ENCODE measurements at places on chromosomes 4 and X.
A peak's percentile ranks its signal among the peaks of the same experiment; 100 is the strongest.

DNA sequence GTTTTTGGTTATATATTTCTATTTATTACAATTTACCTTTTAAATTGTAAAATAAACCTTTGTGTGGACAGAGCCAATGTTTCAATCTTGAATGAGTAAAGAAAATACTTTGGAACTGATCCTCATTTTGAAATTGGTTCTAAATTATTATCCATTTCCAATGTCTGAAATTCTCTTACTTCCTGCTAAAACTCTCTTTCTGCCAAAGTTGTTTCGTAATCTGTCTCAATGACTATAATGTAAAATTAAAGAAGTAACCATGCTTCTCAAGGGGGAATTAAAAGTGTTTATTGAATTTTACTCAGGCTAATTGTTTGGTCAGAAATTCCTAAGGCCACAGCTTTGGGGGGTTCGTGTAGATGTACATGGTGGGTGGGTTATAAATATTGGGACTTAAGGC, 34.8 kb downstream of the YIPF6 start:
- DNase-seq: no peak

GRCh38 chrX:17737710-17737985, 355 bp downstream of the SCML1 start:
- no peak for DNase-seq

DNA sequence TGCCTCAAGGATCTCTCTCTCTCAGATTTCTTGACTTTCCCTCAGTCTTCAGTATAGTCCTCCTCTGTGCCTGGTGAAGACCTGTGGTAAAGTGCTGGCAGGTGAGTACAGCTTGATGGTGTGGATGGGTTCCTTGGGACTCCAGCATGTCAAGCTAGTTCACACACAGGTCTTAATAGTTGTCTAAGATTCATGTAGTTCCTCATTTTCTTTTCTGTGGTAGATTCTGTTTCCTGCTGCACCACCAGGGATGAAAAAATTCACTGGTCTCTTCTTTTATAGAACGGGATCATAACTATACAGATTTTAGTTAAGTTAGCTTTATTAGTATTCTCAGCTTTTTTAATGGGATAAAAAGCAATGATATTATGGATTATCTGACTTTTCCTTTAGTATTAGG, 32.5 kb upstream of the PAQR3 start:
- no peak for DNase-seq

- DNase-seq: peak; percentile 58
Observed at GRCh38 chr4:95165926-95166524, 382.7 kb downstream of the UNC5C start.

- DNase-seq: no peak
Observed at GRCh38 chr4:176432811-176433540, 113.2 kb downstream of the SPCS3 start.

- DNase-seq: no peak
Observed at GRCh38 chrX:40947276-40947675, 138.0 kb upstream of the USP9X start.

GRCh38 chrX:109859651-109860050, 126.6 kb upstream of the ACSL4 start:
- no peak for DNase-seq

DNA sequence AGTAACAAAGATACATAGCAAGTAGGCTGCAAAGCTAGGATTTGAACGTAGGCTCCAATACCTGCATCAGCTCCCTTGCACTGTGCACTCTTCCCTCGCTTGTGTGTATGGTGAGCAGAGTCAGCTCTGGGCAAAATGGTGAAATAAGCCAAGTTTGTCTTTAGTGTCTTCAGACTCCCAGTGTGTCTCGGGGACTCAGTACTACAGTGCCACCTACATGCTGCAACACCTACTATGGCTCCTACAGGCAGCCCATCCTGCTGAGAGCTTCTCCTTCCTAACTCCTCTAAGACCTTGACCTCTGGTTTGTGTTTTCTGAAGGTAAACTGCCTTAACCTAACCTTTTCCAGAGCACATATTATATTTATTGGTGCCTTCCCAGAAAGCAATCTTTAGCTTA, 42.5 kb downstream of the RTL9 start:
- DNase-seq: no peak

DNA sequence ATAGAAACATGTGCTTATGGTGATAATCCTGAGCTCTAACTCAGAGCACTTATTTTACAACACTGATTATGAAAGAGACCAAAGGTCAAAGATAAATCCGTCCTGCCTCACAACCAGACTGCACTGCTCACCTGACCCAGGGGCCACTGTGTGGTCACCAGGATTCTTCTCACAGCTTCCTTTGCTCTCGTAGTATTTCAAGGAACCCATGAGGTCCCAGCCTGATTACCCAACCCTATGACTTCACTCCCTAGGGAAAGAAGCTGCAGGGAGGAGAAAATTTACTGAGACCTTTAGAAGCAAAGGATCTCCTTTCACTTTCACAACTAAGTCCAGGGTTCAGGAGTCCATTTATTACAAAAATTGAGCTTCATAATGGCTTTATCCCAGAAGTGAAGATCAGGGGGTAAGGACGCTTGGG, 9.6 kb downstream of the SLC25A5 start:
- DNase-seq: no peak

GRCh38 chr4:147586637-147587036, 30.6 kb upstream of the TMEM184C start:
- DNase-seq: no peak

- DNase-seq: no peak
Observed at GRCh38 chr4:7768736-7769135, 170.9 kb downstream of the AFAP1 start.

- DNase-seq: no peak
Observed at GRCh38 chr4:31107362-31107761, 387.2 kb downstream of the PCDH7 start.

DNA sequence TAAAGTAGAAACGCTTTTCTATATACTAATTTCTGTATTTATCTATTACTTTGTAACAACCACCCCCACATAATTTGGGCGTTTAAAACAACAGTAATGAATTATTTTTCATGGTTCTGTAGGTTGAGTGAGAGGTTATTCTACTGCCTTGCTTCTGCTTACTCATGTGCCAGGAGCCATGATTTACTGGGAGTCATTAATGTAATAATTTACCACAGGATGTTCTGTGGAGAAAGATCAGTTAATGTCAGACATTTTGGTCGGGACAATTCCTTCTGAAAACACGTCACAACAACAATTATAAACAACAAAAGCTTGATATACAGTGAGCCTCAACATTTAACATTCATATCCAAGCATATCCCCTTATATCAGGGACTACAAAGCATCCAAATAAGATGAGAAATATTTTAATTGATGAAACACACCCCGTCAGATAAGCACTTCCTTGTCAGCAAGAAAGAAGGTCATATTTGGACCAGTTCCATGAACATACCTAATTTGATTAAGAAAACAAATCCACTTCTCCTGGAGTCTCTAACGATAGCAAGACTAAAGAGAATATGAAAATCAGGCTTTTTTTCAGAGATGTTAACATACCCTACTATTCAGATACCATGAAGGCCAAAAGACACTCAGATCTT, 238.5 kb downstream of the PRDM5 start:
- no peak for DNase-seq

GRCh38 chr4:101593666-101594065, 196.9 kb upstream of the BANK1 start:
- no peak for DNase-seq

DNA sequence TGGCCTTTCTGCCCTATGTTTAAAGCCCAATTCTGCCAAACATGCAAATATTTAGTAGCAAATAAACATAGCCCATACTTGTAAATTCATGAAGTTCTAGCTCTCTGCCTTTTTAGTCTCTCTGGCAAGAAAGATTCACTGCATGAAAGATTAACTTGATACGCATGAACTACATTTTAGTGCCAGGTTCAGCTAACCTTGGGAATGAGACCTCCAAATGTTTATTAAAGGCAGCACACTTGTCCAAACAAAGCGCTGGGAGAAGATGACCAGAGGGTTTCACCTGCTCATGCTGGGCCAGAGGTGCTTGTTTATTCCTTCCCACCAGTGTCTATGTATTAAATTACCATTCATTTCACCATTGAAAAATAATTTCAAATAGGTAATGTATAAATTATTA, 44.5 kb upstream of the IL1RAPL1 start:
- DNase-seq: no peak

- no peak for DNase-seq
Observed at GRCh38 chr4:61152433-61152832, 47.7 kb upstream of the ADGRL3 start.

DNA sequence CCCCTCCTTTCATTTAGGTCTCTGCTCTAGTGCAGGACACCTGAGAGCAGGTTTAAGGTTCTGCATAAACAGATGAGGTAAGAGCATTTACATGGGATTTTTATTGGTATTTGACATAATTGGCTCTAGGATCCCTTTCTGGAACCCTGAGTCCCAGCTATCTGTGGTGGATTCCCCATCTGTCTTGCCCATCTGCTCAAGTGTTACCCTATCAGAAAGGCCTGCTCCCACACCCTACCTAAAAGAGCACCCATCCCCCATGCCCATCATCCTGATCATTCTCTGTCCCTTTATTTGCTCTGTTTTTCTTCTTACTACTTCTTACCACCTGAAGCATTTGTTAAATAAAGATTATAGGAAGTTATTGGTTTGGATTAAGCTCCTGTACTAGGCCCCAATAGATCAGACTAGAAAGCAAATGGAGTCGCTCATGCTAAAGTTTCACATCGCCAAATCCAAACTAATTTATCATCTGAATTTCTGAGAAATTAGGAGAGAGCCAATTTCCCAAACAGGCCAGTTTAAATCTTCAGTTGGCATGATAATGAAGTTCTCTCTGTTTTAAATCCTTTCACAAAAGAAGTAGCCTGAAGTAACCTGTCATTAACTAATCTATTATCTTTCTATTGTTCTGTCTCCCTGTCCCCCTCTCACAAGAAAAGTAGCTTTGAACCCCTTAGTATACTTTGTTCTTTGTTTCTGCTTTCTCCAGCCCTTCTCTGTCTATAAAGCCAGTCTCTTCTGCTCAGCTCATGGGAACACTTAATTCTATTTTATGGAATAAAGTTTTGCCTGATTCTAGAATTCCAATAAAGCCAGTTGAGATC, 178.6 kb downstream of the ZNF674 start:
- DNase-seq: no peak

GRCh38 chr4:23814587-23814986, 75.3 kb downstream of the PPARGC1A start:
- no peak for DNase-seq

GRCh38 chr4:10003666-10004065, 17.6 kb downstream of the SLC2A9 start:
- no peak for DNase-seq

DNA sequence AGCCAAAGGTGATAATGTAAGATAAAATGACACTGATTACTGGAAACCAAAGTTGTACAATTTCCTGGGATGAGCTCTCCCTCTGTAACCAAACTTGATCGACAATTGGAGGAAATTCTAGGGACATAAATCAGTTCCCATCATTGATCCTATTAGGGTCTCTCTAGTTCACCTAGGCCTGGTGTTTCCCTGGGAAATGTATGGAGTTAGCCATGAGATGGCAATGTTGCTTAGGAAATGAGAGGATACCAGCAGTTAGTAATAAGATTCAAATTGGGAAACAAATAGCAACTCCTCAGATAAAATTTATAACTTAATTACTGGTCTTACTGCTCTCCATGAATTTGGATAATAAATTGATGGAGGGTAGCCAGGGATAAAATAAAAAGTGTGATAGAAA, 52.2 kb downstream of the SPATA18 start:
- peak; percentile 43 for DNase-seq

DNA sequence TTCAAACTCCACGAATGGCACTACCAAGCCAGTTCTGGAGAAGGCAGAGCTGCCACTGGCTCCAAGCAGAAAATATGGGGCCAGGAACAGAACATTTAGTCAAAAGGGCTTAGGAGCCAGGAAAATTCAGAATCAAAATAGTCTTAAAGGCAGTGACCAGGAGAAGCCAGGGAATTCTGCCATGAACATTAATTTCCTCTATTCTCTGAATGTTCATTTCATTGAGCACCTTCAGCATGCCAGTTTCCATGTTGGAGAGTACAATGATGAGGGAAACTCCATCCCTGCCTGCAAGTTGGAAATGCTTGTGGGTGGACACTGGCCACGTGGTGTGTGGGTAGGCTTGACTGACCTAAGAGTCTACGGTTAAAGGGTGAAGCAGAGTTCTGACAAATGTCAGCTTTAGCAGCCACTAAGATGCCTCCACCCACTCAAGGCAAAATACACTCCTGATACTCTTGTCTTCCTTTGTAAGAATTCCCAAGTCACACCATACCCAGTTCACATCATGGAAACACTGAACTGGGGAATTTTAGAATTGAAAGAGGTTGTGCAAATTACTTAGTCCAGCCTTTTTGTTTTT, 190.1 kb upstream of the C1QTNF7 start:
- peak; percentile 56 for DNase-seq

- no peak for DNase-seq
Observed at GRCh38 chr4:55539658-55540057, 7.1 kb downstream of the CLOCK start.

DNA sequence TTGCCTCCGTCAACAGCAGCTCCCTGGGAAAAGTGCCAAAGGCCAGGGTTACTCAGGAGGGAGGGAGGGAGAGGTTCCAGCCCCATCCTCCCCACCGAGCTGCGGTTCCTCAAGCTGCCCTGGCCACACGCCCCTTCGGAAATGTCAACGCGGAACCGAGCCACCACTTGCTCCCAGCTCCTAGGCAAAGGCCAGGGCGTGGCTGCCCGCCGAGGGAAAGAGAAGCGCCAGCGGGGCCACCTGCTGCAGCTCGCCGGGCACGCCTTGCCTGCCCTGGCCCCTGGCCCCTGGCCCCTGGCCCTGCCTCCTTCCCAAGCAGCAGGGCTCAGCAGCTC, 15.3 kb downstream of the SLC6A8 start:
- DNase-seq: no peak

- DNase-seq: no peak
Observed at GRCh38 chr4:37441231-37442061, 196.9 kb downstream of the NWD2 start.

- DNase-seq: no peak
Observed at GRCh38 chrX:8755116-8755515, 23.2 kb upstream of the ANOS1 start.

DNA sequence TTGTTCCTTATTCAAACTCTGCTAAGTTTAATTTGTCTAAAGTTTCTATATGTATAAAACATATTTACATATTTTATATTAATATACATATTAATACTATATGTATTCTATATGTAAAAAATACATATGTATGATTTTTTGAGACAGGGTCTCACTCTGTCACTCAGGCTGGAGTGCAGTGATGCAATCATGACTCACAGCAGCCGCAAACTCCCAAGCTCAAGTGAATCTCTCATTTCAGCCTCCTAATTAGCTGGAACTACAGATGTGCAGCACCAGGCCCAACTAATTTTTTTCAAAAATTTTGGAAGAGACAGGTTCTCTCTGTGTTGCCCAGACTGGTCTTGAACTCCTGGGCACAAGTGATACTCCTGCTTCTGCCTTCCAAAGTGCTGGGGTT, 684.9 kb downstream of the TRAM1L1 start:
- DNase-seq: no peak

- DNase-seq: no peak
Observed at GRCh38 chrX:155899366-155899765, 18.2 kb downstream of the VAMP7 start.

DNA sequence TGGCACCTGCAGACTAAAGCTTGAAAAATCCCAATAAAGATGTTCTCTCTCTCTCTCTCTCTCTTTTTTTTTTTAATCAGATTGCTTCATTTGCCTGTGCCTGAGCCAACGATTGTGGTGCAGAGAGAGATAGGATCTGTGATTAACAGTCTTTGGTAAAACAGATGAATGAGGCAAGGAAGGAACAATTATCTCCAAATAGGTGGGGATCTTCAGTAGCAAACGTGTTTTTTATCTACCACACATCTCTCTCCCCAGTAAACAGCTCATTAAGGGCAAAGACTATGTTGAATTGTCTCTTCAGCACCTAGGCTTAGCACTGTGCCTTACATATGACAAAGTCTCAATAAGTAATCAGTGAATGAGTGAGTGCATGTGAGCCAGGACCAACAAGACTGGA, 96.3 kb downstream of the SMIM20 start:
- DNase-seq: no peak
